Ammon's horn (tissue), 1 donor: ENCODE measurements at places on chromosomes 3 and 15.

DNA sequence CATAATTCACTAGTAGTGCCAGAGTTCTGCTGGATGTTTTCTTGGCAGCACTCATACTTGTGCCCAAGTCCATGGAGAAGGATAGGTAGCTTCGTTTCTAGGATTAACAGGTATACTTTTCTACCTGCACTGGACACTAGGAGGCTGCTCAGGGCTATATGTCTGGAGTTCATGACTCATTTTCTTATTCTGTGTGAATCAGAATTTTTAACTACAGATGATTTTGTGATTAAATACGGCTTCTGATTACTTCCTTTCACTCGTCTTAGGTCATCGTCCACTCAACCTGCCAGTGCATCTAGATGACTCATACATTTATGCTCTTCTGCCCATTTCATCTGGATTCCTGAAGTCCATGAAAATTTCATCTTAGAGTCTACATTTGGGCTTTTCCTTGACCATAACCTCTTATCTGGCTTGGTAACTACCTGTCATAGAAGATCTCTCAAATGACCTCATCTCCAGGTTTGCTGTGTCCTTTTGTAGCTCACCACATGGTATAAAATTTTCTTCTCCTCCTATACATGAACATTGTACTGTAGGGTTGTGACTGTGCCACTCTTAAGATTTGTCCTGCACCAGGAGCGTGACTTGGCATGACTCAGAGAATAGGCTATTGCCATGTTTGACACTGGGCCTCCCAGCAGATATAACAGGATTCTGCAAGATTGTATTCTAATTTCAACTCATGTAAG lies 66.7 kb upstream of the GCSAM start:
- DNase-seq = no peak

GRCh38 chr3:38264779-38265178 lies 833 bp upstream of the SLC22A13 start:
- DNase-seq = no peak

- no peak for DNase-seq
These were observed 106.6 kb downstream of the PIK3R4 start for GRCh38 chr3:130640027-130640426.

DNA sequence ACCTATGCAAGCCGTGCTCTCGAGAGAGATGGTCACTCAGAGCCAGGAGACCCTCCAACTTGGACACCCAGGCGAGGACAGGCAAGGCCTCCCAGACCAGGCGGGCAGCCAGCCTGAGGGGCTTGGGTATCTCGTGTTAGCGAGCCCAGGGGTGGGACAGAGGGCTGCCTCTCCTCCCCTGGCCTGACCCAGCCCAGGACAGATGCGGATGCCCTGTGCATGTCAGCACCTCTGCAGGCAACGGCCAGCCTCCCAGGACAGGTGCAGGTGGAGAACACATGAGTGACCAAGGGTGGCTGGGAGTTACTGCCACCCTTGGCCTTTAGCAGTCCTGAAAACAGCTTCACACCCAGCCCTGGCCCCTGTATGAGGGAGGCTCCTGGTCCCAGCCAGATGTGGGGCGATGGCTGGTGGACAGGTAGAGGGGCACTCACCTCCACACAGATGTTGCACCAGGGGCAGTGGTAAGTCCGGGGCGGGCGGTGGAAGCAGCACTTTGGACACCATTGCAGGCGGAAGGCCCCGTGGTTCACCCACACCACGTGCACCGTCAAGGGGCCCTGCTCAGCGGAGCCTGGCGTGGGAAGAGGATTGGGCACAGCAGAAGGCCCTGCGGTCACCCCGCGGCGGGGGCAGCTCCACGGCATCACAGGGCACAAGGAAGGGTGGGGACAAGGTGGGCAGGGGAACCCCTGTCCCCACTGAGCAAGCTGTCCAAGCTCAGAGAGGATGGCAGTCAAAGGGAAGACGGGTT lies 2.1 kb downstream of the ZDHHC19 start:
- DNase-seq = no peak

DNA sequence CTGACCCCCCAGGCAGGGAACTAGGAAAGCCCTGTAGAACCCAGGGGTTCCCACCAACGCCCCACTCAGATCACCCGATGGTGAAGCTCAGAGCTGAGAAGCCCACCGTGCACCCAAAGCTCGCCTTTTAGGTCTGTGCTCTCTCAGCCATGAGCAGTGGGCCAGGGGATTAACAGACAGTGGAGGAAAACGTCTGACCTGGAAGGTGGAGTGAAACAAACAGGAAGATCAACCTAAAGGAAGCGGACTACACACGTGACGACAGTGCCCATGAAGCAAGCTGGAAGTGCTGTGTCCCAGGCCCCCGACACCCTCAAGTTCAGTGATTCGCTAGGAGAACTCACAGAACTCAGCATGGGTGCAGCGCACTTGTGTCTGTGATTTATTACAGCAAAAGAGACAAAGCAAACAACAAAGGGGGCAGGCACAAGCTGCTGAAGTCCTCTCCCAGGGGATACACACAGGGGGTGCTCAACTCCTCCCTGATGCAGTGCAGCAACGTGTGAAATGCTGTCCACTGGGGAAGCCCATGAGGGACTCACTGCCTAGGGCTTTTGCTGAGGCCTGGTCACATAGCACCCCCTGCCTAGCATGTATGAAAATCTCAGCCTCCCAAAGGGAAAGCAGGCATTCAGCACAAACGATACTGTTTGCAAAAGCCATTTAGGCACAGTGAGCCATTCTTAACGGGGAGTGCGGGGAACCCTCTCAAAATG lies 43.5 kb downstream of the CFAP92 start:
- peak; percentile 42 for DNase-seq

DNA sequence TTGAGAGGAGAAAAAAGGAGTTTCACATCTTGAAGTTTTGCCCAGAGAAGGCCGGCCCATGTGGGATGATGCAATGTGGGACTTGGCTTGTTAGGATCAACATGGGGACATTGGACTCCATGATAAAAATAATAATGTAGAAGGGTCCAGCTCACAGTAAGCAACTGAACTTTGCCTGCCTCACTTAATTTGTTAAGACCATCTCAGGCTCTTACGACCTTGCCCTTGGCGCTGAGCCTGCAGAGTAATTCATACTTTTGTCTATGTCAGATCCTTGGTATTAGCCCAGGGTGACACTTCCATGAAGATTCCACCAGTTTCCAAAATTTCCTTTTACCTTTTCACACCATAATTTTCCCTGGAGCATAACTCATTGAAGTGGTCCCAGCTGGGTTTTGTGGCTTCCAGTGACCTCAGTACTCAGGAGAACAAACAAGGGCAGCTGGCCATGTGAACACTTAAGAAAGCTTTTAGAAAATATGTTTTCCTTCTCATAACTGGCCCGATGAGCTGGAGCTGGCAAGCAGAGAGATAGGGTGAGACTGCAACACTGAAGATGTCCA lies 315.4 kb upstream of the RASGRP1 start:
- no peak for DNase-seq

- no peak for DNase-seq
These were observed 361.1 kb upstream of the CDIN1 start for GRCh38 chr15:36218322-36218721.

- DNase-seq = no peak
These were observed 265.1 kb downstream of the OCA2 start for GRCh38 chr15:27833974-27834373.

DNA sequence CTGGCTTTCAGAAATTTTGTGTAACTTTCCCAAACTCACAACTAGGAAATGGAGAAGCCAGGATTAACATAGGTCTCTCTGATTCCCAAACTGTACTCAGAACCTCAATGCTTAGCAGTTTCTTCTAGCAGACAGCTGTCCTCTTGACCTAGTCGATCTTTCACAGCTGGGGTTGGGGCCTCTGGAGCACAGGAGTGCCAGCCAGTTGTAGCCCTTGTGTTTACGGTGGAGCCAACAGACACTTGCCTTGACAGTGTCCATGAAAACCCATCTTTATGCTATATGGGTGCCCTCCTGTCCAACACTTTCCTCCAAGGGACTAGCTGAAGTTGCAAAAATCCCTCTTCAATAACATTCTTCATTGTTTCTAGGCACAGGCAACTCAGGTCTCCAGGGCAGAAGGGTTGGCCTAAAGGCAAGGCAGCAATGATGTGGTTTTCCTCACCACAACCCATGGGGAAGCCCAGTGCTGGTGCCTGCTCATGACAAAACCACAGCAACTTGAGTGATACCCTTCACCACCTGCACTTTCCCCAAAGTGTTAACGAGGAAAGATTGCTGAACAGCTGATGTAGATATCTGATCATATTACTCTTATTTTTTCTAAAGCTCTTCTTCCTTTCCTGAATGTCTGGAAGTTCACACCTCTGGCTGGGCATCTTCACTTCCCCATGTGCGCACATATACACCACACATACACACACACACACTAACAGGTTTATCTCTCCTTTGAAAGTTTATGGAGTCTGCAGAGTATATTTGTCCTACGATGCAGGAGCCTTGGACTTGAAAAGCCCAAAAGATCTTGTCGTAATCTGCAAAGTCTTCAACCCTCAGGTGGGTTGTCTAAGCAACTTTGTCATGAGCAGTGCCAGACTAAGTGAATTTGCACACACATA lies 11.0 kb upstream of the KNG1 start:
- DNase-seq = no peak

- DNase-seq = no peak
These were observed 401.2 kb upstream of the NR2F2 start for GRCh38 chr15:95929232-95929846.

GRCh38 chr15:39918688-39919385 lies 1.2 kb downstream of the GPR176 start:
- DNase-seq = no peak

DNA sequence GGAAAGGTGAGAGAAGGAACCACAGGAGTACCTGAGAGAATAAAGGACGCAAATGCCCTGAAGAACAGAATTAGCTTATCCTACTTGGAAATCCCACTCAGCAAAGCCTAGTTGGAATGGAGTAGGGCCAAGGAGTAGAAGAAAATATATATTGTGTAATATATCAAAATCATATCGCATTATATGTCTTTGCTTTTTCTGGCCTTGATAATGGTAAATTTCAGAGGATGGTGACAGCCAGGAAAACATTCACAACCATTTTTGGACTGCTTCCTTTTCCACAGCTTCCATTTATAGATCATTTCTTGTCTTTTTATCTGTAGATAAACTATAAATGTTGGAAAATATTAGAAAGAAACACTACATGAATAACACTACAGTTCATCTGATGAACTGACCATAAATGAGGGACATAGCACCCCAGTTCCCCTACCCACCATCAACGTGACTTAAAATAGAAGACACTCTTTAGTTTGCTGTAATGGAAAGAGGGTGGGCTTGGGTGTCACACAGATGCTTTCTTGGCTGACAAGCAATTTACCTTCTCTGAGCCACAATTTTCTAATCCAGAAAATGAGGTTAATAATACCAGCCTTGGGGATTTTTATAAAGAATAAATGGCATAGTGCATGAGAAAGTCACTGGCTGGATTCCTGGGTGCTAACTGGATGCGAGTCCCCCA lies 569.6 kb downstream of the NTRK3 start:
- DNase-seq = no peak

DNA sequence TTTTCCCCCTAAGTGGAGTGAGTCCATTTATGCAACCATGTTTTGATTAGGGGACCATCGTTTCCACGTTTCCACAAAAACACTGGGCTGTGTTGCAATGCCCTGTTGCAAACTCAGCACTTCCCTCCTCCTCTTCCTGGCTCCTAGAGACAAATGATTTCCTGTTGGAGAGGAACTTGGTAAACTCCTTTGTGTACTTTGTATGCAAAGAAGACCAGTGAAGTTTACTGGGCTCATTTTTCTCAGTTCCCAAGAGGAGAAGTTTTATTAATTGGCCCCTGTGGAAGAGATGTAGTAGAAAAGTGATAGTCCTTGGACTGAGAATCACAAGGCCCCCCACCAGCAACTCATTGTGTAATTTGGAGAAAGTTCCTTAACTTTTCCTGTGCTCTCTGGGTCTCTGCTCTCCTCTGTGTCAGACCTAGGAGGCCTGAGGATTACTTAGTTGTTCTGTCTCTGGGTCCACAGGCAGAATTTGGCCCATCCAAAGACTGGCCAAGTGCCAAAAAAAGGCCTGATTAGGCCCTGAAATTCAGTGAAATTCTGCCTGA lies 95.0 kb downstream of the ATG7 start:
- DNase-seq = peak; percentile 72

GRCh38 chr15:92395098-92395635 lies 1.5 kb downstream of the ST8SIA2 start:
- DNase-seq = no peak

DNA sequence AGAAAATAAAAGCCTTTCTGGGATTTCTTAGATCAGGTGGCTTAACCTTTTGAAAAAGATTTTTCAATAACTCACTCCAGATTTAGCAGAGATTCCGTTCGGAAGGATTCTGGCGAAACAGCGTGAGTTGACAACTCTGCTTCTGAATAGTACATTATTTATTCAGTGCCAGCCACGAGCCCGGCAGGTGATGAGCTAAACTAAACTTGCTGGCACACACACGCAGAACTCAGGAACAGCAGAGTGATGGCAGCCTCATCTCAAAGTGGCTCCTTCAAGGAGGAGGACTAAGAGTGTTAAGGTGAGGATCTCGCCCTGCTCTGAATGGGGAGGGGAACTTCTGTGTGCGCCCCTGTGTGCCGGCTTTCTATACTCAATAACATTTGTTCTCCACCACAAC lies 114.3 kb downstream of the FAM43A start:
- DNase-seq = no peak

GRCh38 chr3:14458434-14459275 lies 56.2 kb downstream of the SLC6A6 start:
- DNase-seq = no peak

DNA sequence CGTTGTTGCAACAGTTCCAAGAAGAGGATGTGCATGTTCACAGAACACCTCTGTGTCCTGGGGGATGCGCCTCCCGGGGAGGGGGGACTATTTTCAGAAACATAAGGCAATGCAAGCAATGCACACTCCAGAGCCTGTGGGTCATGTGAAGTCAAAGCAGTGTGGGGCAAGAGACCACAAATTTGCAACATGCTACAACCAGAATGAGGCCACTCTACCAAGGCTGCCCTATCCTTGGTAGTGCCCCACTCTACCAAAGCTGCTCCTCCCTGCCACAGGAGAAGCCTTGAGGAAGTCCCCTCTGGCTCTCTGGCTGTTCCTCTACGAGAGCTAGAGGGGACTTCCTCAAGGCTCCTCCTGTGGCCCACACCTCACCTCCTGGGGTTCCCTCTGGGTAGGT lies 8.4 kb upstream of the NR2C2 start:
- DNase-seq = no peak

GRCh38 chr3:168828014-168828413 lies 732.3 kb upstream of the GOLIM4 start:
- DNase-seq = no peak

DNA sequence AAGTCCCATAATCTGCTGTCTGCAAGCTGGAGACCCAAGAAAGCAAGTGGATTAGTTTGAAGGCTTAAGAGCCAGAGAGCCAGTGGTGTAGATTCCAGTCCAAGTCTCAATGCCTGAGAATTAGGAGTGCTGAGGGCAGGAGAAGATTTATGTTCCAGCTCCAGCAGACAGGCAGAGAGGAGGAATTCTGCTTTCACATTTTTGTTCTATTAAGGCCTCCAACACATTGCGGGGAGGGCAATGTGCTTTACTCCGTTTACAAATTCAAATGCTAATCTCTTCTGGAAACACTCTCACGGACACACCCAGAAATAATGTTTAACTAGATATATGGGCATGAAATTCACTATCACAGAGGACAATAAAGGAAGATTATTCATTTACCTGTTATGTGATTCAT lies 54.0 kb downstream of the DPH6 start:
- no peak for DNase-seq
